ENCODE measurements at places on chromosomes 4 and X.

- H3K4me1 ChIP-seq, result no peaks in the 10 kb centered on the region
- DNase-seq, result no peak
- no peaks in the 10 kb centered on the region for H3K36me3 ChIP-seq
- no peak overlapping the region for H3K4me3 ChIP-seq
- no peak overlapping the region for H3K27ac ChIP-seq
These were observed 58.0 kb downstream of the ENPEP start for GRCh38 chr4:110533940-110534339.

DNA sequence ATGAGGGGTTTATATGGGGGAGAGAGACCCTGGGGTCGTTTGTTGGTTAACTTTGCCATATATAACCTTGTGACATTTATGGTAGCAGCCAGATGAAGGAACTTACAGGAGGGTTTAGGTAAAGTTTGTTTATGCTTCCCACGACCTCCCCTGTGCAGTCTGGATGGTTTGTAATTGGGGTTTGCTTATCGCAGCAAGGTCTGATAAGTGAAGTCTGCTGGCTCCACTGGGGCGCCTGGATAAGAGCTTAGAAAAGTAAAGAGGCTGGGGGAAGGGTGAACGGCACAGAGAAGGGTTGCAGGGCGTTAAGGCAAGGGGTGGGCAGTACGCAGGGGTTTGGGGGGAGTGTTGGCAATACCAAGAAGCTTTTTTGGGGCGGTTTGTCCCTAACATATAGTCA, 98.7 kb downstream of the KDM6A start:
- peaks cover 17% of the 10 kb centered on the region for H3K4me1 ChIP-seq
- no peak overlapping the region for H3K4me3 ChIP-seq
- no peak for DNase-seq
- no peak overlapping the region for H3K27ac ChIP-seq
- no peaks in the 10 kb centered on the region for H3K36me3 ChIP-seq
- no peaks in the 10 kb centered on the region for H3K27me3 ChIP-seq

- no peak overlapping the region for H3K4me3 ChIP-seq
- no peak for DNase-seq
- no peaks in the 10 kb centered on the region for H3K36me3 ChIP-seq
- H3K27ac ChIP-seq, result no peak overlapping the region
- no peaks in the 10 kb centered on the region for H3K4me1 ChIP-seq
These were observed 300.9 kb upstream of the CPEB2 start for GRCh38 chr4:14701389-14701788.

DNA sequence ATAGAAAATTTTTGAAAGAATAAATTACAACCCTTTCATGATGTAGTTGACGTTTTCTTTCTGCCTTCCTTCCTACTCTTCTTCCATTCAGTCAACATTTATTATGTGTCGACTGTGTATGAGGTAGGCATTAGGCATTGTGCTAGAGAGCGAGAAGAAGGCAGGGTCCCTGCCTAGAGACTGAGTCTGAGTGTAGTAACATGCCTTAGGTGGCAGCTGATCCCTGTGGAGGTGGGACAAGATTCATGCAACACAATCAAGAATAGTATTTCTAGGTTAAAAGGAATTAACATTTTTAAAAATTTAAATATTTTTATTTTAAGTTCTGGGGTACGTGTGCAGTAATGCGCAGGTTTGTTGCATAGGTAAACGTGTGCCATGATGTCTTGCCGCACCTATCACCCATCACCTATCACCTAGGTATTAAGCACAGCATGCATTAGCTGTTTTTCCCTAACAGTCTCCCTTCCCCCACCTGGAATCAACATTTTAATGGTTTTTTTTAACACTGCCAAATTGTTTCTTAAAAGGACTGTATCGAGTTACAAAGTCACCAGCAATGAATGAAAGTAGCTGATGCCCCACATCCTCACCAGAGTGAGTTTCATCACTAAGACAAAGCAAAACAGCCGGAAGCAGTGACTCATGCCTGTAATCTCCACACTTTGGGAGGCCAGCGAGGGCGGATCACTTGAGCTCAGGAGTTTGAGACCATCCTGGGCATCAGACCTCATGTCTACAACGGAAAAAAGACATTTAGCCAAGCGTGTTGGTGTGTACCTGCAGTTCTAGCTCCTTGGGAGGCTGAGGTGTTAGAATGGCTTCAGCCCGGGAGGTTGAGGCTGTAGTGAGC, 84.0 kb downstream of the WWC2 start:
- H3K27me3 ChIP-seq, result no peaks in the 10 kb centered on the region
- no peaks in the 10 kb centered on the region for H3K36me3 ChIP-seq
- H3K4me1 ChIP-seq, result no peaks in the 10 kb centered on the region
- no peak for DNase-seq
- no peak overlapping the region for H3K27ac ChIP-seq
- no peak overlapping the region for H3K4me3 ChIP-seq

DNA sequence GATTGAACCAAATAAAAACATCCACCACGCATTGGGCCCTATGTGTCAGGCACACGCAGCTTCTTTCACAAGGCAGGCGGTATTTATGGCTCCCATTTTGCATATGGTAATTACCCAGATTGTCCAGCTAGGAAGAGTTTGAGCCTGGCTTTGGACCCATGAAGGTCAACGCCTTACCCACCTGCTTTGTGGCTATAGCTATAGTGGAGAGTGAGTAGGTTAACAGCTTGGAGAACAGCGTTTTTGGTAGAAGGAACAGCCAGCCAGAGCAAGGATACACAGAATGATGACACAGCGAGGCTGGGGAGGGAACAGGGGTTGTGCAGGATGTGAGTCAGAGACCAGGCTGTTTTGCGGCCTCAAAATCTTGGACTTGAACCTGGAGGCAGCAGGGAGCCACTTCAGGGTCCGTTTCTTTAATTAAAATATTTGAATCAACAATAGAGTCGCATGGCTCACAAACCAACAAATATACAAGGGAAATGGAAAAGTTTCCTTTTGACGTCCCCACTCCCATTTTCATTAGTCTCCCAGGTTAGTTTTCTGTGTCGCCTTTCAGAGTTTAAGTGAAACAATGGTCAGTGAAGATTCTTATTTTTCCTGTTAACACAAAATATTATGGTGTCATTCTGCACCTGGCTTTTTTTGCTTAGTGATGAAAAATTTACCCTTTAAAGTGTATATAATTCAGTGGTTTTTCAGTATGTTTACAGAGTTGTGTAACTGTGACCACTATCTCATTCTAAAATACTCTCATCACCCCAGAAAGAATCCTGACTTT, 118.2 kb upstream of the STX18 start:
- no peaks in the 10 kb centered on the region for H3K4me1 ChIP-seq
- H3K27me3 ChIP-seq, result no peaks in the 10 kb centered on the region
- no peak for DNase-seq
- H3K4me3 ChIP-seq, result no peak overlapping the region
- no peak overlapping the region for H3K27ac ChIP-seq

DNA sequence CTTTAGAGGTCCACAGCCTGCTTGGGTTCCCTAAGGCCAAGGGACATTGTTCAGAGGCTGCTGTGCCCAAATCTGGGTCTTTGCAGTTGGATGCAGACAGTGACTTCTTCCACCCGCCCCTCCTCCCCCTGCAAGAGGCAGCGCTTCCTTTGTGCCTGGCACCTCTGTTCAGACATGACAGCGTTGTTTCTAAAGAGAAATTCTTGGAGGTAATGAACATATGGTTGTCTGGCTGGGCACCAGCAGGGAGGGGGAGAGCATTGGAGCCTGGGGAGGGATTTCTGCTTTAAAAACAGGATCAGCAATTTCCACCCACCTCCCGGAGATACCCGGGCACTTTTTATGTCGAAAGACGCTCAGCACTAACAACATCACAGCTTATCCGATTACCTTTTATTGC, 51.5 kb downstream of the PSAPL1 start:
- no peaks in the 10 kb centered on the region for H3K4me1 ChIP-seq
- DNase-seq, result no peak
- no peak overlapping the region for H3K27ac ChIP-seq
- H3K36me3 ChIP-seq, result no peaks in the 10 kb centered on the region

GRCh38 chr4:24471486-24472160, 112.7 kb downstream of the DHX15 start:
- peak overlapping the region; percentile 78 for H3K27ac ChIP-seq
- peaks cover 31% of the 10 kb centered on the region for H3K4me1 ChIP-seq
- no peaks in the 10 kb centered on the region for H3K36me3 ChIP-seq
- H3K27me3 ChIP-seq, result peaks cover 76% of the 10 kb centered on the region
- peak; percentile 10 for DNase-seq
- H3K4me3 ChIP-seq, result peak overlapping the region; percentile 39

DNA sequence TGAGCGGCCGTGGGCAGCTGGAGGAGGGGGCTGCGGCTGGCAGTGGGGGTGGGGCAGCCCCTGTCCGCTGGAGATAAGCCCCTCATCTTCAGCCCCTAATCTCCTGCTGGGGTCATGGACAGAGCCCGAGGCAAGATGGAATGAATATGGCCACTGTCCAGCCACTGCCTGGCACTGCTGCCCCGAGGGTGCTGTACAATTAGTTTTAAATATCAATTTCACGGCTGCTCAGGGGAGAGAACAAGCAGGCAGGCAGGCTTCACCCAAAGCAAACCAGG, 64.1 kb upstream of the NKX1-1 start:
- peaks cover 36% of the 10 kb centered on the region for H3K27me3 ChIP-seq
- H3K27ac ChIP-seq, result no peak overlapping the region
- no peak overlapping the region for H3K4me3 ChIP-seq
- DNase-seq, result no peak
- no peaks in the 10 kb centered on the region for H3K4me1 ChIP-seq

DNA sequence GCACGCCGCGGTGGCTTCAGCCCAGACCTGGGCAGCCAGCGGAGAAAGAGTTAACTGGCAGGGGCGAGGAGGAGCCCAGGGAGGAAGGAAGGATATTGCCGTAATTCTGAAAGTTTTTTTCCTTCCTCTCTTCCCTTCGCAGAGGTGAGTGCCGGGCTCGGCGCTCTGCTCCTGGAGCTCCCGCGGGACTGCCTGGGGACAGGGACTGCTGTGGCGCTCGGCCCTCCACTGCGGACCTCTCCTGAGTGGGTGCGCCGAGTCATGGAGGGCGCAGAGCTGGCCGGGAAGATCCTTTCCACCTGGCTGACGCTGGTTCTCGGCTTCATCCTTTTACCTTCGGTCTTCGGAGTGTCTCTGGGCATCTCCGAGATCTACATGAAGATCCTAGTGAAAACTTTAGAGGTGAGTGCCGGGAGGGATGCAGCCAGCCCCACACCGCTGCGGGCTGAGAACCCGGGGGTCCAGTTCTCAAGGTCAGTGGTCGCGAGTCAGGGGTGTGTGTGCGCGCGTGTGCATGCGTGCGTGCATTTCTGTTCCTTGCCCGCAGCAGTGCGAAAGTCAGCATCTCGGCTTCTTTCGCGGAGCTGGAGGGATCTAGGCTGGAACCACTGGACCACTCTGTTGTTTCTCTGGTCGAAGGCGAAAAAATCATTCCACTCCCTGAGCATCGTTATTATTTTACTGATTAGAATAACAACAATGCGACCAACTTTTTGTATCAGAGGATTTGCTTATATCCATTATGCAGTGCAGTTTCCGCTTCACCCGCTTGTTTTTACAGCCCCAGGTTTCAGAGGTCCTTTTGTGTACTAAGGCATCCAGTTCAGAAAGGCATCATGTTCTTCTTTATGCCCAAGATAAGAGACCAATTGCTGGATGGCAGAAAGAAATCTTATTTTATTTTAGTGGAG, 709 bp downstream of the GPAT3 start:
- H3K36me3 ChIP-seq, result no peaks in the 10 kb centered on the region
- H3K4me1 ChIP-seq, result no peaks in the 10 kb centered on the region
- H3K27ac ChIP-seq, result peak overlapping the region; percentile 87
- peak overlapping the region; percentile 53 for H3K4me3 ChIP-seq
- H3K27me3 ChIP-seq, result no peaks in the 10 kb centered on the region

GRCh38 chrX:82742351-82742750, 765.7 kb upstream of the POU3F4 start:
- no peaks in the 10 kb centered on the region for H3K36me3 ChIP-seq
- no peak for DNase-seq
- H3K27me3 ChIP-seq, result no peaks in the 10 kb centered on the region

- no peaks in the 10 kb centered on the region for H3K4me1 ChIP-seq
- no peak overlapping the region for H3K27ac ChIP-seq
- no peak for DNase-seq
- H3K27me3 ChIP-seq, result peaks cover 7% of the 10 kb centered on the region
- H3K4me3 ChIP-seq, result no peak overlapping the region
These were observed 65.4 kb downstream of the SOX3 start for GRCh38 chrX:140439476-140439875.

DNA sequence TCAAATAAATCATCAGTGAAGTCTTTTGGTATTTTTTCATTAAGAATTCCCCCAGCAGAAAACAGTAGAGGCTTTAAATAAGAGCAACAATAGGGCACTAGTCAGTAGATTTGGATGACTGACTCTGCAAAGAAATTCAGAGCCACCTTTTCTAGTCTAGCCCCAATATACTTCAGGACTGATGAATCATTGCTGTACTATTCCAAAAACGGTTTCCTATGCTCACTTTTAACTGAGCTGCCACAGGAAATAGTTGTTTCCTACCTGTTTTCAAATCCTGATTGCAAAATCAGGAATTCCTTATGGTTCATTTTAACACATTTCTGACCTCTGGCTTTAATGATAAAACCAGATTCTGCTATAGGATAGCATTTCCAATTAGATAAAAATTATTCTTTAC, 171.6 kb downstream of the NR3C2 start:
- H3K27me3 ChIP-seq, result no peaks in the 10 kb centered on the region
- H3K36me3 ChIP-seq, result no peaks in the 10 kb centered on the region
- DNase-seq, result no peak
- peaks cover 5% of the 10 kb centered on the region for H3K4me1 ChIP-seq

DNA sequence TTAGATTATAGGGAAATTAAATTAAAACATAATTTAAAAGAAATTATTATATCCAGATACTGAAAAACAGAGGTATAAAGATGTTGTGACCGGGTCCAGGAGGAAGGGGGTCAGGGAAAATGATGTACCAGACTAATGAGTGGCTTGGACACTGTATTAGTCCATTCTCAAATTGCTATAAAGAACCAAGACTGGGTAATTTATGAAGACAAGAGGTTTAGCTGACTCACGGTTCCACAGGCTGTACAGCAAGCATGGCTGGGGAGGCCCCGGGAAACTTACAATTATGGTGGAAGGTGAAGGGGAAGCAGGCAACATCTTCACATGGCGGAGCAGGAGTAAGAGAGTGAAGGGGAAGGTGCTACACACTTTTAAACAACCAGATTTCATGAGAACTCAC, 3.4 kb upstream of the FAM9B start:
- H3K36me3 ChIP-seq, result no peaks in the 10 kb centered on the region
- no peaks in the 10 kb centered on the region for H3K27me3 ChIP-seq
- no peaks in the 10 kb centered on the region for H3K4me1 ChIP-seq
- no peak for DNase-seq

- H3K27ac ChIP-seq, result no peak overlapping the region
- H3K4me1 ChIP-seq, result no peaks in the 10 kb centered on the region
- no peaks in the 10 kb centered on the region for H3K36me3 ChIP-seq
- H3K4me3 ChIP-seq, result no peak overlapping the region
These were observed 614.0 kb upstream of the BOD1L1 start for GRCh38 chr4:14241574-14241973.

- H3K27me3 ChIP-seq, result no peaks in the 10 kb centered on the region
- H3K4me3 ChIP-seq, result peak overlapping the region; percentile 56
- no peaks in the 10 kb centered on the region for H3K36me3 ChIP-seq
- DNase-seq, result peak; percentile 23
- peak overlapping the region; percentile 85 for H3K27ac ChIP-seq
These were observed 694 bp downstream of the TBL1X start for GRCh38 chrX:9465380-9466123.

GRCh38 chr4:101938836-101939235, 148.3 kb downstream of the BANK1 start:
- no peaks in the 10 kb centered on the region for H3K36me3 ChIP-seq
- no peak overlapping the region for H3K4me3 ChIP-seq
- H3K4me1 ChIP-seq, result no peaks in the 10 kb centered on the region
- no peaks in the 10 kb centered on the region for H3K27me3 ChIP-seq
- no peak overlapping the region for H3K27ac ChIP-seq
